ENCODE measurements at places on chromosomes 4 and X. TPM values are rescaled to one million over a fixed set of nuclear protein-coding genes. Genes with fewer than 3 reads are reported as not detected.

- DNase-seq = no peak
- no peaks in the 10 kb centered on the region for H3K36me3 ChIP-seq
- no peaks in the 10 kb centered on the region for H3K27me3 ChIP-seq
- no peak overlapping the region for H3K4me3 ChIP-seq
- no peaks in the 10 kb centered on the region for H3K4me1 ChIP-seq
Measured at GRCh38 chrX:15744181-15744867, 6.3 kb downstream of the CA5B start.

PHF8 gene
- 18.5 TPM for total RNA-seq

GRCh38 chr4:1082215-1083182 is 30.9 kb downstream of the RNF212 start:
- no peak overlapping the region for H3K27ac ChIP-seq
- H3K4me3 ChIP-seq = no peak overlapping the region
- H3K27me3 ChIP-seq = no peaks in the 10 kb centered on the region
- H3K36me3 ChIP-seq = no peaks in the 10 kb centered on the region

DNA sequence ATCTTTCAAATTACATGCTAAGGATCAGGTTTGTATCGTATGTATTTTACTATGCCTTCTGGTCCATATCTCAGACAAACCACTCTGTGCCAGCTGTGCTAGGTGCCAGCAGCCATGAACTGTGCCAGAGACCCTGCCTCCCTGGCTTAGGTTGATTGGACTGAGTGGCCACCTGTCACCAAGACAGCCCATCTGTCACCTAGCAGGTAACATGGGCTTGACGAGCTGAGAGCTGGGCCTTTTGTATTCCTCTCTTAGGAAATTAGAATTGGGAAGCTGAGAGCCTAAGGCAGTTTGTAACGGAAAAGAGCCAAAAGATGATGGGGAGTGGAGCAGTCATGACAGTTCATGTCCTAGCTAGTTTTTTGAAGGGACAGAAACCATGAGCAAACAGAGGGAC is 42.5 kb downstream of the TMEM164 start:
- H3K4me3 ChIP-seq = no peak overlapping the region
- H3K27ac ChIP-seq = no peak overlapping the region
- no peak for DNase-seq
- H3K27me3 ChIP-seq = no peaks in the 10 kb centered on the region

F8A2 gene
- not detected for total RNA-seq

DNA sequence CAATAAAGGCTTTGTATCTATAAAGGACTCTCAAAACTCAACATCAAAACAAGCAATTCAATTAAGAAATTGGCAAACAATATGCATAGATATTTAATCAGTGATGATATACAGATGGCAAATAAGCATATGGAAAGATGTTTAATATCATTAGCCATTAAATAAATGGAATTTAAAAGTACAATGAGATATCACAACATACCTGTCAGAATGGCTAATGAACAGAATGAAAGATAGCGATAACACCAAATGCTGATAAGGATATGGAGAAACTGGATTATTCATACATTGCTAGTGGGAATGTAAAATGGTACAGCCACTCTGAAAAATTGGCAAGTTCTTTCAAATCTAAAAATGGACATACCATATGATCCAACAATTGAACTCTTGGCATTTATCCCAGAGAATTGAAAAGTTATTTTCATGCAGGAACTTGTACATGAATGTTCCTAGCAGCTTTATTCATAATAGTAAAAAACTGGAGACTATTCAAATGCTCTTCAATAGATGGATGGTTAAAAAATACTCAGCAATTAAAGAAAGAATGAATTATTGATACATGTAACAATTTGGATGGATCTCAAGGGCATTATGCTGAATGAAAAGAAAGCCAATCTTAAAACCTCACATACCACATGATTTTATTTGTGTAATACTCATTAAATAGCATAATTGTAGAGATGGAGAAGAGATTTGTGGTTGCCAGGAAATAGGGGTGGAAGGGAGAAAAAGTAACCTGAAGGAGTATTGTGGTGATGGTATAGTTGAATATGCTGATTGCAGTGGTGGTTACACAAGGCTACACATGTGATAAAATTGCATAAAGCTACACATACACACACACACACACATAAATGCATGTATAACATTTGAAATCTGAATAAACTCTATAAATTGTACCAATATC is 45.9 kb upstream of the ALG13 start:
- no peaks in the 10 kb centered on the region for H3K27me3 ChIP-seq
- no peaks in the 10 kb centered on the region for H3K36me3 ChIP-seq

GRCh38 chr4:137674066-137674465 is 141.8 kb upstream of the PCDH18 start:
- no peaks in the 10 kb centered on the region for H3K4me1 ChIP-seq
- H3K27ac ChIP-seq = no peak overlapping the region
- no peaks in the 10 kb centered on the region for H3K36me3 ChIP-seq
- H3K27me3 ChIP-seq = no peaks in the 10 kb centered on the region
- DNase-seq = no peak
- no peak overlapping the region for H3K4me3 ChIP-seq

DNA sequence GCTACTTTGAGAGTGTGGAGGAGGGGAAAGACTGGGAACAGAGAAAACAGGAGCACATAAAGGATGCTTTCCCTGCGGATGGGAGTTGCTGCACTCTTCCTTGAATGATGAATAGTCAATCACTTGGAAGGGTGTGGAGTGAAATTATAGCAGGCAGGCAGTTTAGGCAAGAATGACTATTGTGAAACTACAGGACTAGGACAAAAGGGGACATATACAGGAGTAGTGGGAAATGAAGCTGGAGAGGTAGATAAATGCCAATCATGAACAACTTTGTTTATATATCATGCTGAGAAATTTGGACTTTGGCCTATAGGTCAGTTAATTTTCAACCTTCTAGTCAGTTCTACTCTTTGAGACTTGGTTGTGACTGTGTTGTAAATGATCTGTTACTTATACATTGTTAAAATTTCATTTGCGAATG is 76.9 kb downstream of the PAQR3 start:
- no peaks in the 10 kb centered on the region for H3K27me3 ChIP-seq
- no peak for DNase-seq
- no peaks in the 10 kb centered on the region for H3K4me1 ChIP-seq
- no peak overlapping the region for H3K27ac ChIP-seq

GRCh38 chr4:148574502-148574901 is 132.3 kb upstream of the NR3C2 start:
- no peaks in the 10 kb centered on the region for H3K27me3 ChIP-seq
- no peak overlapping the region for H3K27ac ChIP-seq
- H3K36me3 ChIP-seq = no peaks in the 10 kb centered on the region
- no peak overlapping the region for H3K4me3 ChIP-seq

- H3K4me1 ChIP-seq = no peaks in the 10 kb centered on the region
- H3K4me3 ChIP-seq = no peak overlapping the region
- H3K36me3 ChIP-seq = no peaks in the 10 kb centered on the region
- H3K27me3 ChIP-seq = no peaks in the 10 kb centered on the region
Measured at GRCh38 chrX:12962041-12962504, 12.8 kb upstream of the TMSB4X start.

- H3K4me3 ChIP-seq = no peak overlapping the region
- no peak for DNase-seq
- H3K27me3 ChIP-seq = no peaks in the 10 kb centered on the region
- peaks cover 71% of the 10 kb centered on the region for H3K36me3 ChIP-seq
- no peak overlapping the region for H3K27ac ChIP-seq
- peaks cover 47% of the 10 kb centered on the region for H3K4me1 ChIP-seq
Measured at GRCh38 chr4:1239141-1239949, 9.6 kb downstream of the CTBP1 start.

DRP2 gene
- total RNA-seq = 0.97 TPM

DNA sequence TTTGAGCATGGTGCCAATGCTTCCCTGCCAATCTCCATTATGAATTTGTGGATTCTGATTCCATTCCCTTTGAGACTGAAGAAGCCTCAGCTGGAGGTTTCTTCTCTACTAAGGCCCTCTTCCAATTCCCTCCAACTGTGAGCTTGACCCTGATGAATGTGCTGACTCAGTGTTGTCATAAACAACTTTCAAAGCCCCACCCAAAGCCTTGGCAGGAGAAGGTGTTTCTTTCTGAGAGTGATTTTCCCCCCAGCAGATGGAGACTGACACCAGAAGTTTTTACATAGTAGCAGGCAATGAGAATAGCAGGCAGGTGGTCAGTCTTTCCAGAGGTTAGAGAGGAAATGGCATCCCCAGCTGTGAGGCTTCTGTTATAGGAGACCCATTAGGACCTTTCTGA is 53.1 kb downstream of the OCRL start:
- peaks cover 60% of the 10 kb centered on the region for H3K36me3 ChIP-seq
- peak overlapping the region; percentile 11 for H3K27ac ChIP-seq
- no peak for DNase-seq
- no peaks in the 10 kb centered on the region for H3K27me3 ChIP-seq
- H3K4me3 ChIP-seq = no peak overlapping the region
- H3K4me1 ChIP-seq = peaks cover 3% of the 10 kb centered on the region

DNA sequence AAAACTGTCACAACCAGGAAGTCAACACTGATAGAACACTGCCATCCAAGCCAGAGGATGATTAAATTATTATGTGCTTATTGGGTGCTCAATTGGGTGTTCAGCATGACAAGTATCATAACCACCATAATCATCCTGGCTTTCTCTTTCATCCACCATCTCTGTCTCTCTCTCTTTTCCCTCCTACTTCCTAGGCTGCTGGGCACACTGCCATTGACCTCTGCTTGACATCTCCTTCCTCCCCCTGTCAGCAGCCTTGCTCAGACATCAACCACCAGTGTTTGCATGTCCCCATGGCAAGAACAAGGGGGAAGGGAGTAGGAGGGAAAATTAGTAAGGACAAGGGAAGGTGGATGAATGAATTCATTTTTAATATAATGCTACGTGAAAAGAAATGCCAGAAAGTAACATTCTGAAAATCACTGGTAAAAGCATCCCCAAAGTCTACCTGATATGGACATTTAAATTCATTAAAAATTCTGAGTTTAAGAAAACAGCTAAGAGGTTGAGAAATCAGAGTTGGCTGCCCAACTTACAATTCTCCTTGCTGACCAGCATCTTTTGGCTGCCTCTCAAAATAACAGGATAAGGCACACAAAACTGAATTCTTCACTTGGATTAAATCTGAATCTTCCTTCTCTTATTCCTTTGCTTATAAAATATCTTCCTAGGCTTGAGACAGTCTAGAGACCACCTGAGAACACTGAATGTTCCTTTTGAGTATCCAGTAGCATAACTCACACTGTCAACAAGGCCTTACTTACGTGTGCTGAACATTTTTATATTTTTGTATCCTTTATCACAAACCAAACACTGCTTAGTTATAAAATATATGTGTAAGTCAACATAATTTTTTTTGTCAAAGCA is 48.5 kb downstream of the SNCA start:
- H3K27ac ChIP-seq = no peak overlapping the region
- no peaks in the 10 kb centered on the region for H3K27me3 ChIP-seq
- H3K36me3 ChIP-seq = no peaks in the 10 kb centered on the region
- H3K4me3 ChIP-seq = no peak overlapping the region
- H3K4me1 ChIP-seq = peaks cover 11% of the 10 kb centered on the region

DNA sequence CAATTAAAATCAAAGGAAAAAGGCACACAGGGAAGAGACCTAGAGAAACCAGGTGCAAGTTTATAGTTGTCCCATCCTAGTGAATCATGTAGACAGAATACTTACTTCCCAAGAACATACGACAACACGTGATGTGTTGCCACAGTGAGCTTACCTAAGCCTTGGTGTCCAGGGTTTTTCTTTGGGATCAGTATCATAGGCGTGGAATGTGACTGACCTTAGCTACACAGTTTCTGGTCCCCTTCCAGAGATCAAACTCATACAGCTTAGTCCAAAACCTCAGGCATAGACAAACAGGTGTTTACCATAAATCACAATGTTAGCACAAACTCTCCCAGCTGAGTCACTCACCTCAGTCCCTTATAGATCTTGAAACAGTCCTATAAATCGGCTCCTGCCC is 17.7 kb downstream of the SLC25A31 start:
- H3K27ac ChIP-seq = no peak overlapping the region
- no peaks in the 10 kb centered on the region for H3K4me1 ChIP-seq
- no peaks in the 10 kb centered on the region for H3K36me3 ChIP-seq
- H3K4me3 ChIP-seq = no peak overlapping the region
- no peak for DNase-seq

DNA sequence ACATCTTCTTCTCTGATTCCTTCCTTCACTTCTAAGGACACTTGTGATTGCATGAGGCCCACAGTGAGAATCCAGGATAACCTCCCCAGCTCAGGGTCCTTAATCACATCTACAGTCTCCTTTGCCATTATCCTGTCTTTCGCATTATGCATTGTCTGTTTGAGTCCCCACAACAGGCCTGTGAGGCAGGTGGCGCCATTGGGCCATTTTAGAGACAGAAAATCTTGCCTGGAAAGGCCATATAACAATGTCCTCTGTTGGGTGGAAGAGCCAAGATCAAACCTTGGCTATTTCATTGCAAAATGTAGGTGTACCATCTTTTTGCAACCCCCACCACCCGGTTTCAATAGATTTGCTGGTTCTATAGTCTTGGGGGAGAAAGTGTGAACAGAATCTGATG is 11.8 kb upstream of the DCUN1D4 start:
- no peaks in the 10 kb centered on the region for H3K4me1 ChIP-seq
- DNase-seq = no peak

SAGE1 gene
- not detected for total RNA-seq

- no peaks in the 10 kb centered on the region for H3K27me3 ChIP-seq
- no peak overlapping the region for H3K4me3 ChIP-seq
- H3K27ac ChIP-seq = no peak overlapping the region
- DNase-seq = no peak
- H3K36me3 ChIP-seq = no peaks in the 10 kb centered on the region
Measured at GRCh38 chr4:93730251-93730650, 98.3 kb upstream of the ATOH1 start.

GRCh38 chr4:85402371-85402770 is 72.6 kb upstream of the ARHGAP24 start:
- no peaks in the 10 kb centered on the region for H3K27me3 ChIP-seq
- H3K4me1 ChIP-seq = no peaks in the 10 kb centered on the region
- H3K36me3 ChIP-seq = no peaks in the 10 kb centered on the region
- H3K27ac ChIP-seq = no peak overlapping the region
- DNase-seq = no peak

DNA sequence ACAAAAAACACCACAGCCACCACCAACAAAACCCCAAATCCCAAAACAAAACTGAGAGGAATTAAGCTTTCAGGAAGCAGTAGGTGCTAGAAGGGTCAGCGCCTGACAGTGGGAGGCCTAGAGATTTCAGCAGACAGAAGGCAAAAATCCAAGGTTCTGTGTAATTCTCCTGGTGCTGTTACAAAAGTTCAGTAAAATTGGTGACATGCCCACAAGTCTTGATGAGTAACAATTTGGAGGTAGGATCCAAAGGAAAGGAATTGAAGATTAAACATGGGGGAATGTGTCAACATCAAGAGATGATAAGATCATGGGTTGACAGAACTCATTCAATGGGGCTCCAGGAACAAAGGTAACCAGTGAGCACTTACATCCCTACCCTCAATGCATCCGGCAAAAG is 653.8 kb upstream of the CPEB2 start:
- no peak for DNase-seq
- peaks cover 8% of the 10 kb centered on the region for H3K4me1 ChIP-seq
- H3K27me3 ChIP-seq = no peaks in the 10 kb centered on the region
- no peak overlapping the region for H3K27ac ChIP-seq
- no peak overlapping the region for H3K4me3 ChIP-seq
